ENCODE measurements at places on chromosomes 16 and 17.

DNA sequence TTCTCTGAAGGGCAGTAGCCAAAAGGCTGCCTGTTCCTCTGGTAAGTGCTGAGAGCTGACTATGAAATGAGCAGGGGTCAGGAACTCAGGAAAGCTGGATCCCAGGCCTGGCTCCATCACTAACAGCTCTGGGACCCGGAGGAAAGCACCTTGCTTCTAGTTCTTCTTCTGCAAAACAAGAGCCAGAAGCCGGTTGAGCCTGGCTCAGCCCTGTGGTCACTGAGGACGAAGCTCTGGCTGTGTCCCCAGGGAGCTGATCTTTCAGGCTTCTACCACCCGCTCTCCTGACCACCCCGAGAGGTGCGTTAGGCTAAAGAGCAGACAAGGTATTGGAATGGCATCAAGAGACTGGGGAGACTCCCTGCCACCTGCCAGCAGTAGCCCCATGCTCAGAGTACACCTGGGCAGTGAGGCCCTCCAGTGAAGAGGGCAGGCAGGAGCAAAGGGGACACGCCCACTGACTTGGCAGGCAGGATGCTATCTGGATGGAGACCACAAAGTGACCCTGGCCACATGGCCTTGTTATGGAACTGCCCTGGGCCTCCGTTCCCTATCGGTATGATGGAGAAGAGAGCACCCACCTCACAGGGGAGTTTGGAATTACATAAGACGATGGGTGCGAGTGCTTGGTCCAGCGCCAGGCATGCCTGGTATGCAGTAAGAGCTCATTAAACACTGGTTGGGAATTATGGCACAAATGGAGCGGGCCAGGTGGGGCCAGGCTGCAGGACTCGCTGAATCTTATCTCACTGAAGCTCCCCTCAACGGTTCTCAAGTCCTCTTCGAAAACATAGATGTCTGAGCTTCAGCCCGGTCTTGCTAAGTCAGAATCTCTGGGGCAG is 61.4 kb downstream of the COG7 start:
- DNase-seq, result no peak

- DNase-seq, result no peak
Observed at GRCh38 chr17:59337741-59338299, 6.4 kb downstream of the YPEL2 start.

DNA sequence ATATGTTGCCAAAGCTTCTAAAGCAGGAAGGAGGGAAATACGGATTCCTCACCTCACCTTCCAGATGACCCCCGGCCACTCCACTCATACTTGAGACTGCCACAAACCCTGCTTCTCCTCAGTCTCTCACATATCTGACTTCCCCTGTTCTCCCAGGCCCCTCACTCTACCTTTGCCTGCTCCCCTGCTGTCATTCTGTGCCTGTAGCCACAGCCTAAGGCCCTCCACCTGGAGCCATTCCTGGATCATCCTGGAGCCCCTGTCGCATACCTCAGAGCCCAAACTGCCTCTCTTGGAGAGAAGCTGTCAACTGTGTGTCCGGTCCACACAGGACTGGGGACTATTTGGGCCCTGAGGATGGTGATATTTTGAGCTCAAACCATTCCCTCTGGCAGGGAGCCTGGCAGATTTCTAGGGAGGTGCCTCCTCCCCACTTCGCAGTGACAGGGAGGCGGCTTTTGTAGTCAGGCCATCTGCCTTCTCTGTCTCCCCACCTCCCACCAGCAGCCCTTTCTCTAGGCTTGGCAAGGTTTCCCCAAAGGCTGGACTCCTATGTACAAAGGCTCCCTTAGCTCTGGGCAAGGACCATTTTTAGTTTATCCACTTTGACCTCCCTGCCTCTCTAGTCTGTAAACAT is 2.3 kb upstream of the MED24 start:
- no peak for DNase-seq

GRCh38 chr16:3485821-3486505 is 9.3 kb downstream of the C16orf90 start:
- DNase-seq, result no peak

- no peak for DNase-seq
Observed at GRCh38 chr16:84228256-84228838, 11.5 kb downstream of the KCNG4 start.

- no peak for DNase-seq
Observed at GRCh38 chr16:85453194-85453678, 159.9 kb upstream of the GSE1 start.

DNA sequence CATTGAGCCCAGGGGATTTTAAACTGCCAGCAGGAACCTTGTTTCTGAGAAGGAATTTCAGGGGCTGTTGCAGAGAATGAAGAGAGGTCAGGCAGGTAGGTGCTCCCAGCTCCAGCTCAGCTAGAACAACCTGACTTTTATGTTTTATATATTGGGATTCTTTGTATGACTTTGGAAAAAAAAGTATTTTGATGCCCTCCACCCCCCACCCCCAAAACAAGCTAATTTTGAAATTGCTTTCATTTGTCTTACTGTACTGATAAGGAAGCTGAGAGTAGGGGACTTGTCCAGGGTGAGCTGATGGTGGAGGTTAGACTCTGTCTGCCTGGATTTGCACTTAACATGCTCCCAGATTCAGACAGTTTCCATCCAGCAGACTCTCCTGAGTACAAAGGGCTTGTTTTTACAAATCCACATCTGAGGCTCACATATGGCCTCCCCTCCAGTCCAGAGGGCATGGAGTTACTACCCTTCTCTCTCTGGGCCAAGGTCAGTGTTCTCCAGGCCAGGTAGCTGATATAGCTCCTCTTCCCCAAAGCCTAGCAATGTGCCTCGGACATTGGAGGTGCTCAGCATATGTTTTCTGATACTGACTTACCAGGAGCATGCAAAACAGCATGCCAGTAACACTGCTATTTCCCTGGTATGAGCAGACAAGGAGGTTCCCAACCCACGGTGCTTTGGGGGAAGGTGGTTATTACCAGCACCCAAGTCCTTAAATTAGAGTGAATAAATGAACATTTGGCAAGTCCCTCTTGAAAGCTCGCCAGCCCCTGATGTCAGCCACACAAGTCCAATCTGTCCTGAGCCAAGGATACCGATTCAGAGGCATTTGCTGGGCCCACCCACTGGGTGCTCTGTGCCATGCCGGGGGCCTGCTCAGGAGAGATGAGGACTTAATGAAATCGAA is 11.3 kb downstream of the STX1B start:
- no peak for DNase-seq

GRCh38 chr16:82523815-82524214 is 103.0 kb upstream of the CDH13 start:
- DNase-seq, result no peak

GRCh38 chr17:9308069-9308468 is 267.6 kb downstream of the STX8 start:
- DNase-seq, result no peak

- DNase-seq, result no peak
Observed at GRCh38 chr16:27954191-27954590, 109.3 kb downstream of the GSG1L start.

DNA sequence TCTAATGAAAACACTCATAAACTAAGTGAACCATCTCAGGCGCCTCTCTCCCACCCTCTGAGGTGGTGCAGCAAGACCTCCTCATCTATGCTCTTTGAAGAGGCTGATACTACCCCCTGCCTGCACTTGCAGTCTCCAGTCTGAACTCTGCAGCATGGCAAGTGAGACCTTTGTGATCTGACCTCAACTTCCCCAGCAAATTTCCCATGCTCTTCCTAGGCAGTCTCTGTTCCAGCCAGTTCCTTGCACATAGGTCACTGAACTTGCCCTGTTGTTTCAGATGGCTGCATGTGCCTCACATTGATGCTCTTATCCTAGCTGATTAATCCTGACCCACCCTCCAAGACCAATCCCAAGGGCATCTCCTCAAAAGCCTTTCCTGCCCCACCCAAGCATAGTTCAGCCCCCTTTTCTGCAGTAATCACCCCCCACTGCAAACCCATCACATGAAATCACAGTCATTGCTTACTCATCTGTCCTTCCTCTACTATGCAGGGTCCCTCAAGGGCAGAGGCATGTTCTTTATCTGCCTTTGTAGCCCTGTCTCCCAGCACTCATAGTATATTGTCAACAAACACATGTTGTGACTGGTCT is 42.0 kb downstream of the TBX21 start:
- DNase-seq, result no peak

- DNase-seq, result no peak
Observed at GRCh38 chr16:54748611-54749190, 182.0 kb upstream of the IRX5 start.

DNA sequence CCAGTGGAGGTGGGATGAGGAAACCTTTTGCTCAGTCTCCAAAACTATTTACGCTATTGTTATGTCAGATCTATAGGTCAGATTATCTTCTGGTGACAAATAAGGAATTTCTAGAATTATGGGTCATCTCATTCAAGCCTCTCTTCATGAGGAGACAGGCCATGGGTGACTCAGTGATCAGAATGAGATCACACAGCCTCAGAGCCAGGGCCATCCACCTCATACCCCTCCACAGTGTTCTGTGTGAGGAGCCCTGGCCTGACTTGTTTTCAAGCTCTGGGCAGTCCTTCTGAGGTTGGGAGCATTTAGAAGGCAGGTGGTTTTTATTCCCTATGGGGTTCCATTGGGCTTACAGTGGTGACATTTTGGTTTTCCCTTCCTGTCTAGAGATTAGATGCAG is 26.5 kb downstream of the YPEL2 start:
- peak; percentile 18 for DNase-seq

DNA sequence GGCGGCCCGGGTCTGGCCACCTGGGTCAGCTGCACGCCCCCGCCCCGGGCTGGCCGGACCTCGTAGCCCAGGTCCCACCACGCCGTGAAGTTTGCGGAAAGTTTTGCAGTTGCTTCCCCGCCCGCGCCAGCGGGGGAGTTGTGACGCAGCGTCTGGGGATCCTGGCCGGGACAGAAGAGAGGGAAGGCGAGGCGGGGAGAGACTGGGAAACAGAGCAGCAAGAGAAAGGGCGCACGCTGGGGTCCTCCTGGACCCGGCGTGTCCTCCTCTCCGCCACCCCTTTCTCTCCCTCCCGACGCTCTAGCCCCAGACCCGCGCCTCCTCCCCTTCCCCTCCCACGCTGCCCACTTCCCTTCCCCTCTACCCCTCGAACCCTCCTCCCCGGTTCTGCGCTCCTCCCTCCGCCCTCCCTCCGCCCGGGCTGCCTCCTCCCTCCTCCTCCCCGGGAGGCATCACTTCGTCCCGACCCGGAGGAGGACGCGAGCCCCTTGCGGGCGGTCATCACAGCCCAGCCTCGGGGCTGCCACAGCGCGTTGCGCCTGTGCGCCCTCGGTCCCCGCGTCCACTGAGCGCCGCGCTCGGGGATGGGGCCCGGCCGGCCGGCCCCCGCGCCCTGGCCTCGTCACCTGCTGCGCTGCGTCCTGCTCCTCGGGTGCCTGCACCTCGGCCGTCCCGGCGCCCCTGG is at the start of gene MRC2:
Gene MRC2, plus strand, starts transcription at position 452 of the 685 bp plus-strand sequence. Its CDS starts 133 bp downstream, at position 585.
- peak; percentile 74 for DNase-seq

DNA sequence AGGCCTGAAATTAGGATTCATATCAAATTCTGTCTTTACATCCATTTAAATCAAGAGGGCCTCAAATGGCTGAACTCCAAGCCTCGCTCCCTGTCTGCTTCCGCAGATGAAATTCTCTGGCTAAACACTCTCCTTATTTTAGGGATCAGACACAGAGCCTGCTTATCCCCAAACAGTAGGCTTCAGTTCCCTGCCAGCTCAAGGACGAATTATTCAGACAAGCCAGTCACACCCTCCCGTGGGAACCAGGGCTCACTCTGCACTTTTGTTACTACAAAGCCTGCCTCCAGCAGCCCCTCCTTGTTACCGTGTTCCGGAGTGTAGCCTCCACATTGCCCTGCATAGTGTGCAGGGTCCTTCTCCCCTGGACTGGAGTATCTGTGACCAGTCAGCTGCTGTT is 46.6 kb upstream of the LCMT1 start:
- DNase-seq, result no peak

DNA sequence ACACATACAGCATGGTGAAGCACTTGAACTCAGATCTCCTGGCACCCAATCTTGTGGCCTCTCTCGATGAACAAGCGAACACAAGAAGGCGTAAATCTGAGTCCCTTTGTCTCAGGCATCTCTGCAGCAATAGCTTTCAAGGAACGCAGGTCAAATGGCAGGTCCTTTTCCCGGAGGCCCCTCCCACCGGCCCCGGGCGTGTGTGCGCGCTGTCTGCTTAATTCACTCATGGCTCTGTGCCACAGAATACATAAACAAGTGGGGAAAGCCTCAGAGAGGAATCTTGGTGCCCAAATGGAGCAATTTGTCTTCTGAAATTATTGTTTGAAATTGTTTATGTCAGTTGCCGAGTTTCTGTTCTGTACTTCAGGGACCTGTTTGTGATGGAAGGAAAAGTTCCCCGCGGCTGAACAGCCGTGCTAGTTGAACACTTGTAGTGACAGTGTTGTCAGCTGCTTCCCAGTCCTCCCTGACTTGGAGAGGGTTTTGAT is 14.8 kb downstream of the MYOCD start:
- DNase-seq, result no peak

DNA sequence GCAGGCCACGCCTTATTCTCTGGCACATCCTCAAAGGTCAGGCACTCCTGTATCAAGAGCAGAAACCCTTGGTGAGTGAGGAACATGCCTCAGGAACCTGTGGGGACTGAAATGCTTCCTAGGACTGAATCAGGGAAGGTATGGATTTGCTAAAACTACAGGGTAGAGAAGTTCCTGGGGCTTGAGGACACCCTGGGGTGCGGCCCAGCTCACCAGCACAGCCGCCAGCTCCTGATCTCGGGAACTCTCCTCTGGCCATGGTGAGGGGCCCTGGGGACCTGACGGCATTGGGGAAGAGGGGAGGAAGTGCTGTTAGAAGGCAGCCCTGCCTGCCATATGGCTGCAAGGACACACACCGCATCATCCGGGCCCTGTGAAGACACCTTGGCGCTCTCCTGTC is 7.5 kb downstream of the ZSCAN10 start:
- DNase-seq, result no peak

GRCh38 chr16:2054543-2055245 is 6.9 kb downstream of the TSC2 start:
- DNase-seq, result no peak

DNA sequence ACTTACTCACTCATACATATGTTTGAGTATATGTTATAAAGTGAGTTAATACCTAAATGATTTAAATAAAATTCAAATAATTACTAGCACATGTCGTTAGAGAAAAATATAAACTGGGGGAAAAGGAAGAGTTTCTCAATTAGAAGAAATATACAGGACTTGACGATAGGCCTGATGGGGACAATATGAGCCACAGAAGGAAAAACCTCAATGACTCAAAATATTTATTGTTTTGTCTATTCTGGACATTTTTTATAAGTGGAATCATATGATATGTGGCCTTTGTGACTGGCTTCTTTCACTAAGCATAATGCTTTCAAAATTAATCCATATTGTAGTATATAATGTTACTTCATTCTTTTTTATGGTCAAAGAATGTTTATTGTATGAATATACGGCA is 339.2 kb upstream of the PMFBP1 start:
- no peak for DNase-seq

Data from activated CD4-positive, alpha-beta T cell treated with anti-CD3 and anti-CD28 coated beads, Interleukin-2, amount 50 U/mL, for 16 hours (primary cell).